SK-N-SH (cell line): ENCODE measurements at places on chromosomes 12 and 14.
A peak's percentile ranks its signal among the peaks of the same experiment; 100 is the strongest.

- DNase-seq = no peak
Measured at GRCh38 chr12:64128366-64128765, 93.7 kb downstream of the KICS2 start.

GRCh38 chr12:94112121-94112520 is 36.3 kb upstream of the PLXNC1 start:
- no peak for DNase-seq

GRCh38 chr14:21874167-21874566 is 200.5 kb upstream of the OR4E1 start:
- no peak for DNase-seq

- no peak for DNase-seq
Measured at GRCh38 chr12:131369094-131369845, 341.6 kb upstream of the SFSWAP start.

DNA sequence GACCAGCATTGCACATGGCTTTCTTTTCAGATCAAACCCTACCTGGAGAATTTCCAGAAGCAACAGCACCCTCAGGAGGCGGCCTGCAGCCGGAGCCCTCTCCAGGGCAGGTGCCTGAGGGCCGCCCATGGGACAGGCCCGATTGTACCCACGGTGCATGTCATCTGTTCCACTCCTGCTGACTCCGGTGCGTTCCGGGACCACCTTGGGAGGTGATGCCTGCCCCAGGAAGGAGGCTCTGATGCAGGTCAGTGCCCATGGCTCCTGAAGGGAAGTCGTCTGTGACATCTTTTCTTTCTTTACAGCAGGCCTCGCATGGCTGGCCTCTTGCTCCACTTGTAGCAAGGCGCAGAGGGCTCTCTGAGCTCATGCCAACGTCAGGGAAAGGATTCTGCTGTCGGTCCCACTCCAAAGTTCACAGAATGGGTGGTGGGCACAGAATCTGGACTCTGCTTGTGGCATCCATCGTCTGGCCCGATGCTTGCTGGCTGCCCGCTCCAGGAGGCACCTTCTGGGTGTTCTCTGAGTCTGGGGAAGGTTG is 160.7 kb upstream of the RTL1 start:
- DNase-seq = no peak

- peak; percentile 43 for DNase-seq
Measured at GRCh38 chr14:90179809-90180779, 76.3 kb upstream of the PSMC1 start.
